A549 treated with CORT108297 at 1 μM for 4 hours (cell line): ENCODE measurements at places on chromosomes 16 and 17. TPM values are rescaled to one million over a fixed set of nuclear protein-coding genes. Genes with fewer than 3 reads are reported as not detected.

Gene TEDC2
- 19.1 to 26.3 TPM (median 22.0 TPM) in 5 replicates for total RNA-seq

Gene CDH16
- total RNA-seq: 0.36 to 0.50 TPM (median 0.39 TPM) in 5 replicates

Gene HSD17B1
- 0.75 to 1.6 TPM (median 1.5 TPM) in 5 replicates for total RNA-seq

Gene CLDN9
- 0.30 to 0.52 TPM (median 0.35 TPM) in 5 replicates for total RNA-seq

Gene HSD17B2
- total RNA-seq: not detected in 5 replicates

Gene ALDH3A1
- total RNA-seq: 738 to 1,121 TPM (median 806 TPM) in 5 replicates

Gene ABAT
- 0.37 to 0.61 TPM (median 0.40 TPM) in 5 replicates for total RNA-seq
